ENCODE measurements at places on chromosomes 12 and 14. TPM values are rescaled to one million over a fixed set of nuclear protein-coding genes. Genes with fewer than 3 reads are reported as not detected.

TMPRSS12 gene
- not detected for total RNA-seq

- DNase-seq = no peak
These were observed 67.9 kb downstream of the FAR2 start for GRCh38 chr12:29216797-29217575.

HOXC12 gene
- not detected for total RNA-seq

C12orf50 gene
- 0.07 TPM for total RNA-seq

DNA sequence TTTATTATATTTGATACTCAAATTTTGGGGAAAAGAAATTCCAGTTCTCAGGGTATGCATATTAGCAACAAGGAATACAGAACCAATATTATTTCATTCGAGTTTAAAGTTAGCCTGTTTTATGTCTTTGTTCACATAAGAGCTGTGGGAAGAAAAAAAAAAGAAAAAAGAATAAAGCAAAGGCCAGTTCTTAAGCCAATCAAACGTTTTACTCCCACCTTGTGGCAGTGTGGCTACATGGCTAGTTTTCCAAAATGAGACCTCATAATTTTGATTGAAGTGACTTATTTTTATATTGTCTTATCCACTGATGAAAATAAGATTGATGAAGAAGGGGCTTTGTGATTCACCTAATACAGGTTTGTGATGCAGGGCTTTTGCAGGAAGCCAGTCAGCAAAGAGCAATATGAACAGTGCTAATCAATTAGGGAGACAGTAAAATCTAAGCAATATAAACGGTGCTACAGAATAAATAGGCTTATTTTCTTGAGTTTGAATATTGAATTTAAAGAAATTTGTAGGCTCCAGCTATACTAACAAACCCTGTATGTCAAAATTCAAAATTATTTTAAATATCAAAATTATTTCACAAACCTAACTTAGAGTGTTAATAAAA is 624.1 kb upstream of the FOXG1 start:
- no peak for DNase-seq

RNU4-1 gene
- 2,369 TPM for total RNA-seq

- no peak for DNase-seq
These were observed 907.5 kb upstream of the ATXN7L3B start for GRCh38 chr12:73629893-73630831.

DNA sequence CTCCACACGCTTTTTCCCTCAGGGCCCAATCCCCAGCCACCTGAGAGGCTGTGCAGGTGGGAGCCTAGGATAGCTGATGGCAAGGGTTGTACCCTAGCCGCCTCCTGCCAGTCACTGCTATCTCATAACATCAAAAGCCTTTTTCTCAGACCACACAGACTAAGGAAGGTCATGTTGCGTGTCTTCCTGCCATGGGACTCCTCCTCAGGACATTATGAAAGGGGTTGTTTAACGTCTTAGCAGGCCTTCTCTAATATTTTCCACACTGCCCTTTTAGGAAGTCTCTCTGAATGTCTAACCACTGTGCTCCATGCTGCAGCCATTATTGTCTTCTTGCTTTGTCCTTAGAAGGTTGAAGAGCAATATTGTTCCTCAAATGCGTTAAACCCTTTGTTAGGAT is 7.6 kb upstream of the SMUG1 start:
- DNase-seq = no peak

DNA sequence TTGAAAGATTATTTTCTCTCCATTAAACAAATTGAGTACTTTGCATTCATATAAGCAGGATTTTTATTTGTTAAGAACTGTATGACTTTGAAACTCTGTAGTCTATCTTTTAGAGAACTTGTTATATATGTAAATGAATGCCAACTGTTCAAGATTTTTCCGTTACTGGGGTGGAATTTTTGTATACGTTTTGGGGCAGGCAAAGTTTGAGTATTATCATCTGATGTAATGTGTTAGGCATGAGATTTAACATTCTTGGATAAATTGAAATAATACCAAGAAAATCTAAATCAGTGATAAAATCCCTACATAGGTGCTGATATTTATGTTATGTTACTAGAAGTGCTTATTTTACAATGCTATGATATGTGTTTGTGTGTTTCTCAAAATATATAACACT is 8.4 kb downstream of the CNOT2 start:
- DNase-seq = no peak

GRCh38 chr14:79098324-79098723 is 928.2 kb downstream of the NRXN3 start:
- DNase-seq = no peak

C12orf75 gene
- 93.4 TPM for total RNA-seq

SMCO2 gene
- total RNA-seq = 1.8 TPM

- no peak for DNase-seq
These were observed 19.9 kb downstream of the TTC7B start for GRCh38 chr14:90796329-90796728.

DNA sequence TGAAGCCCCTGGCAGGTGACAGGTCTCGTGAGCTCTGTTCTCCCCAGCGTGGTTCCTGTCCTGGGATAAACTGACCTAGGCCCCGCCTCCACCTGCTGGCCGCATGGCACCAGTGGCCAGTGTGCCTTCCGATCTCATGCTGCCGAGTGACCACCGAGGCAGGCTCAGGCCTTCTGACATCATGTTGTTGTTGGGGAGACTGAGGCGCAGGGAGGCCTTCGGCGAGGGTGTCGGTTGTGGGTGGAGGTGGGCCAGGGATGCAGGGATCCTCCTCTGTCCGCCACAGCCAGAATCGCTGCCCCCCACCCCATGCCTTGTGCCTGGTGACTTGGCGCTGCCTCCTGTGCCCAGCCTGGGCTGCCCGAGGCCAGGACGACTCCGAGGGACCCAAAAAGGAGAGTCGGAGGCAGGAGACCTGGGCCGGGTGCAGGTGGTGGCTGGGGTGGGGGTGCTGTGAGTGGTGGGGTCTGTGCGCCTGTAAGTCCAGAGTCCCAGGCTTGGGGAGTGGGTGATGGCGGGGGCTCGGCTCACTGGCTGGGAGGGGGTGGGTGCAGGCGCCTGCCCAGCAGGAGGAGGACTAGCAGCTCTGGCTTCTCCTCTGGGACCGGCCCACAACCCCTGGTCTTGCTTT is 24.3 kb downstream of the ASPG start:
- no peak for DNase-seq

GRCh38 chr12:105721891-105722290 is 391.4 kb downstream of the C12orf75 start:
- DNase-seq = no peak

DNA sequence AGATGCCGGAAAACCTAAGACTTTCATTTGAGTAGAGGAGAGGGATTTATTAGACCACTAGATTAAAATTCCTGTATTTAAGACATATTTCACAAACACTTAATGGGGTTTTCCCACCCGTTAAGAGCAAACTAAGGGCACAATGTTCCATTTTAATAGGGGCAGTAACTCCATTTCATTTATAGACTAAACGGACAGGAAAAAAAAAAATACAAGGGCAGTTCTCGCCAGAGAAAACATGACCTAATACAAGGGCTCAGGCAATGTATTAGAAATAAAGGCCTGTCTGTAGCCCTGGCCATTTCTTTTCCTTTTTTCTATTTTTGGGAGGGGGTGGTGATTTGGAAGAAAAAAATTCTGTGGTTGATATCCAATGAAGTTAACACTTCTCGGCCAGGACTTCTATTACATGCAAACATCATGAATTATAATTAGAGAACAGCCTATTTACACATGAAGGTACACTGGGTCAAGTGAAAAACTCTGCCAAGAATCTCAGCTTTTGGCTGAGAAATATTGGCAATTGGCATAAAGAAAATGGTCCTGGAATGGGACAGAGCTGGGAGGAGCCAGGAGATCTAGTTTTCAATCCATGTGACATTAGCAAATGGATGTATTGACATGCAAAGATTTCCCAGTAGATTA is 641.1 kb upstream of the TBX3 start:
- DNase-seq = no peak

A2M gene
- not detected for total RNA-seq

DNA sequence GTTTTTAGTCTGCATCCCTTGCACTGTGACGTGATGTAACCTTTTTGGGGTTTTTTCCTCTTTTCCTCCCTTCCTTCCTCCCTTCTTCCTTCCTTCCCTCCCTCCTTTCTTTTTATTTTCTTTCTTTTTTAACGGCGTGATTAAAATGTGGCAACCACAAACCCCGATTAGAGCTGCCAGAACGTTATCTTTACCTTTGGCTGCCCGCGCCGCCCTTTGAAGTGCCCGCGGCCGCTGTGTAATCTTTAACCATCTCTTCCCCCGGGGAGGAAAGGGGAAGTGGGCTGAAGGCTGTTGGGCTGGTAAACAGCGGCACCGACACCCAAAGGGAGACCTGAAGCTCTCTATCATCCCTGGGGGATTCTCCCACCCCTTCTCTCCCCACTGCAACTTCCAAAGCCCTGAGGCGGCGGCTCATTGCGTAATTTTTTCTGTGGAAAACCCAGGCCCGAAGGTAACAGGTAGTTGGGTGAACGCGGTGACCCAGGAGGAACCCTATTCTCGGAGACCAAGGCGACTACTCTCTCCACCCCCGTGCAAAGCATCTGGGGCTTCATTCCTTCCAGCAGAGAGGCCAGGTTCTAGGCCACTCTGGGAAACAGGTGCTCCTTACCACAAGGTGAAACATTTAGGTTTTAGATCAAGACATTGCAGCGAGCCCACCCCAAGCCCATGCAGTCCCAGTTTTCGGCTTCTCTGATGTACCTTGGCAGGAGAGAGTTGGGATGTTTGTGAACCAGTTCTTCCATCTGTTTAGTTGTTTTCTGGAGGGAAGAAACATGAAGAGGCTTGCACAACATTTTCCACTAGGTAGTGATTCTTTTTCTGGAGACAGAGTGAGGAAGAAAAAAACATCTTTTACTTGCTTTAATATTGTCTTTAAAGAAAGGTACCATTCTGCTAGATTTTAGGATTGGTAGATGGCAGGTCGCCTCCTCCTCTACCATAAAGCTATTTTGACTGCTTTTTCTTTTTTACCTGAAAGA is 1.5 kb downstream of the LGR5 start:
- no peak for DNase-seq

ADSS1 gene
- total RNA-seq = 1.2 TPM

GRCh38 chr12:57724936-57725740 is 13.4 kb downstream of the AGAP2 start:
- no peak for DNase-seq

DNA sequence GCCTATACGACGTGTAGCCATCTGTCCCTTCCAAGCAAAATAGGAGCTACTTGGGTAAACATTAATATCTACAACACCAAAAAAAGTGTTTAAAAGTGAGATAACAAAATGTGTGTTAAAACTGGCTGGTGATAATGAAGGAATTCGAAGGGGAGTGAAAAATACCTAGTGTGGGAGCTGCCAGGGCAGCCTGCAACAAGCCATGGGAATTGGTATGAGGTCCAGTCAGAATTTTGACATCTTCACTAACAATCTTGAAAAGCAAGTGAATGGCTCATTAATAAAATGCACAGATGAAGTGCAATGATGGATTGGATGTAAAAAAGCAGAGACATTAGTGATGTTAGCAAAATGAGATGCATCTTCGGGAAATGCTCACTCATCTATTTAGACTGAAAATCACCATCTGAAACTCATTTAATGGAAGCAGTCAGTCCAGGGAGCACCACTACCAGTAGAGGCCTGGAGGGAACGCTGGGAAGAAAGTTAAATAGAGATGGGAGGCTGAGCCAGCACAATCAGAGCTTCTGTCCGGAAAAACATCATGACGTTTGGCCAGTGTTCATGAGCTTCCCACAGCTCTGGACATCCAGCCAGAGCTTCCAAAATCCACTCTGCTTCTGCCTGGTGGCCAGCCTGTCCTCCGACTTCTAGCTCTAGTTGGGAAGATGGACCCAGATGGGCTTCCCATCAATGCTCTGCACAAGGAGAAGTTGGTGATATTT is 405.0 kb upstream of the TMTC1 start:
- DNase-seq = no peak

GRCh38 chr12:131832321-131833231 is 4.4 kb downstream of the MMP17 start:
- no peak for DNase-seq

LHX5 gene
- not detected for total RNA-seq

- no peak for DNase-seq
These were observed 39.3 kb downstream of the PALS1 start for GRCh38 chr14:67280506-67280905.

DPF3 gene
- total RNA-seq = 4.3 TPM

- no peak for DNase-seq
These were observed 53.1 kb downstream of the CNTN1 start for GRCh38 chr12:40745386-40745785.

DNA sequence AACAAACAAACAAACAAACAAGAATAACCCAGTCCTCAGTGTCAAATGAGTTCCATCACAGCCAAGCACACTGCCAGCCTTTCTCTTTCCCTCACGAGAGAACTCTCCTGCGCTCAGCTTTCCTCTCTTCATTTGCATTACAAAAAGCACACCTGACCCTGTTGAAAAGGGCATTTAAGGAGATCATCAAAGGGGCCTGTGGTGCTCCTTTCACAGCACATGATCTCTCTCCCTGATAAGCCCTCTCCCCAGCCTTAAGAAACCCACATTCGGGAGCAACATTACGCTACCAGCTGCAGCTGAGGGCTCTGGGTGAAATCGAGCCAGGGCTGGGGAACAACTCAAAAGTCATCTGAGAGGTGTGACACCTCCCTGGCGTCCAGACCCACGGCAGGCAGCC is 165.6 kb upstream of the TMCC3 start:
- DNase-seq = no peak

DNA sequence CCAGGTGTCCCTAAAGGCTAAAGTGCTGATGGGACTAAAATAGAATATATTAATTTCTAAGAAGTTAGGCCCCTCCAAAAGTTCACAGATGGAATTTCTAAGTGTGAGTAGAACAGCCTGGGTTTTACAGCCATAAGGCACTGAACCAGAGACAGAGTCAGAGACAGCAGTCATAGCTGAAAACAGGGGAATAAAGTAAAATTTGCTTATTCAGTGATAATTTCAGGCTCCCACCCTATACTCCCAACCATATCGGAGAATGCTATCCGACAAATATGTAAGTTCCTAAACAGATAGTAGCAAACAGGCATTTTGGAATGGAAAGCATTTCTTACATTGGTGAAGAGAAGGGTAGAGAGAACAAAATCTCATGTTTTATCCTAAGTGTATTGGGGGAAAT is 45.3 kb downstream of the NAA25 start:
- no peak for DNase-seq

GRCh38 chr12:23259558-23259957 is 634.6 kb downstream of the ETNK1 start:
- no peak for DNase-seq

- no peak for DNase-seq
These were observed 411 bp downstream of the TTLL5 start for GRCh38 chr14:75661499-75661814.

DNAH10 gene
- total RNA-seq = 0.31 TPM

GRCh38 chr14:62673014-62673755 is 372.1 kb downstream of the KCNH5 start:
- DNase-seq = no peak

DNA sequence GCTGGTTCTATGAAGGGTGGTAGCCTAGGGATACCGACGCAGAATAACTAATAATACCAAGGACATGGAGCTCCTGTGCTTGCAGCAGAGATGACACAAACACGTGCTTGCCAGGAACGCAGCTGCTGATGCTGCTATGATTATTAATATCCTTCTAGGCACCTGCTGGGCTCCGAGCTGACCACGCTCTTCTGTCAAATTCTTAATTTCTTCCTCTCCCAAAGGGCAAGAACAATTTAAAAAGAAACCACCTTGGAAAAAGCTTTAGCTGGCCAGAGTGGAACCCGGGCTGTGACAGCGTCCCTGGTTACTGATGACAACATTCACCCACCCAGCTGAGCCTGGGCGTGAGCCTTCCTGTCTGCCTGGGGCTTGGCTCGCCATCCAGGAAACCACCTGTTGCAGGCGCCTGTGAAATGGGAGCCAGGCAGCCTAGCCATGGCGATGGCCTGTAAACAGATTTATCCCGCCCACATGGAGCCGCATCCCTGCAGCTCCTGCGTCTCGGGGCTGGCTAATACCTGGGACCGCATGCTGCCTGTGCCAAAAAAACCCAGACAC is 28.8 kb downstream of the CLMN start:
- DNase-seq = no peak
